Spinal cord (tissue), 10 donors: ENCODE measurements at places on chromosomes 3 and 15. TPM values are rescaled to one million over a fixed set of nuclear protein-coding genes. Genes with fewer than 3 reads are reported as not detected.

The NANOGP8 gene
- total RNA-seq, result 0.61 TPM

The TNFSF10 gene
- 19.1 TPM for total RNA-seq

The ADAMTS9 gene
- total RNA-seq, result 74.5 TPM

The CCDC12 gene
- 14.0 TPM for total RNA-seq

The KCNMB2 gene
- 7.8 TPM for total RNA-seq
